ENCODE measurements at places on chromosomes 16 and 17. TPM values are rescaled to one million over a fixed set of nuclear protein-coding genes. Genes with fewer than 3 reads are reported as not detected.

Gene CIAPIN1
- 50.3 TPM for total RNA-seq

Gene MT4
- total RNA-seq, result not detected

Gene PCTP
- 15.9 TPM for total RNA-seq

Gene KRT33A
- total RNA-seq, result not detected

Gene NGFR
- total RNA-seq, result not detected

Gene NOXO1
- total RNA-seq, result 0.44 TPM

Gene CD300LG
- total RNA-seq, result not detected

Gene PRSS27
- total RNA-seq, result 0.57 TPM

Gene KRTAP3-1
- not detected for total RNA-seq

Gene MYCBPAP
- 0.44 TPM for total RNA-seq

Gene SDR42E2
- total RNA-seq, result under 0.01 TPM

Gene OTOA
- total RNA-seq, result not detected

Gene PIRT
- not detected for total RNA-seq

Gene YPEL2
- total RNA-seq, result 5.9 TPM

All from placental pericyte (primary cell).